ENCODE measurements at places on chromosomes 4 and X. TPM values are rescaled to one million over a fixed set of nuclear protein-coding genes. Genes with fewer than 3 reads are reported as not detected.

The ZGRF1 gene
- 1.6 TPM for total RNA-seq

The ATOH1 gene
- not detected for total RNA-seq

The MFAP3L gene
- total RNA-seq, result 1.6 TPM

GRCh38 chrX:47097018-47097417, 18.8 kb downstream of the RGN start:
- no peak for DNase-seq

- no peak for DNase-seq
Observed at GRCh38 chr4:4781936-4782707, 77.3 kb upstream of the MSX1 start.

- DNase-seq, result no peak
Observed at GRCh38 chrX:132751063-132751690, 207.3 kb downstream of the HS6ST2 start.

GRCh38 chrX:13750812-13751211, 16.3 kb downstream of the OFD1 start:
- DNase-seq, result no peak

GRCh38 chr4:48409203-48409602, 67.9 kb downstream of the SLAIN2 start:
- no peak for DNase-seq

All from glomerular endothelial cell (primary cell).